ENCODE measurements at places on chromosomes 2 and 18.

- DNase-seq = no peak
Observed at GRCh38 chr2:121803503-121803902, 48.1 kb downstream of the TSN start.

- no peak for DNase-seq
Observed at GRCh38 chr2:220335591-220335915, 708.1 kb downstream of the SLC4A3 start.

- no peak for DNase-seq
Observed at GRCh38 chr2:235698491-235698890, 204.6 kb downstream of the AGAP1 start.

- DNase-seq = no peak
Observed at GRCh38 chr18:78999939-79000338, 20.3 kb downstream of the SALL3 start.

- no peak for DNase-seq
Observed at GRCh38 chr2:123826729-123827271, 198.3 kb upstream of the CNTNAP5 start.

DNA sequence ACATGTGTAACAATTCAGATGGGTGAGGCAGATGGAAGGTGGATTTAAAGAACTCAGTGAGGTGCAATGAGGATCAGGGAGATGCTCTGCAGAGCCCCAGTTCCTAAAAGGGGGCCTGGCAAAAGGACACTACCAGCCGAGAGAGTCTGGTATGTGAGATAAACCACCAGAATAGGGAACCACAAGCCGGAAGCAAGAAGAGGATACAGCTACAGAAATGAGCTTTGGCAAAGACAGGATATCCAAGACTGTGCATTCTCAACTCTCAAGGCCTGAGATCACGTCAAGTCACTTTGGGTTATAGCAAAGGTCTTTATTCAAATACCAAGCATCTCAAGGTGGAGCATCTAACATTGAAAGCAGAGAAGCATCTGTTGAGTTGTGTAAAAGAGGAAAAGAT, 293.5 kb downstream of the ARHGAP15 start:
- DNase-seq = no peak

DNA sequence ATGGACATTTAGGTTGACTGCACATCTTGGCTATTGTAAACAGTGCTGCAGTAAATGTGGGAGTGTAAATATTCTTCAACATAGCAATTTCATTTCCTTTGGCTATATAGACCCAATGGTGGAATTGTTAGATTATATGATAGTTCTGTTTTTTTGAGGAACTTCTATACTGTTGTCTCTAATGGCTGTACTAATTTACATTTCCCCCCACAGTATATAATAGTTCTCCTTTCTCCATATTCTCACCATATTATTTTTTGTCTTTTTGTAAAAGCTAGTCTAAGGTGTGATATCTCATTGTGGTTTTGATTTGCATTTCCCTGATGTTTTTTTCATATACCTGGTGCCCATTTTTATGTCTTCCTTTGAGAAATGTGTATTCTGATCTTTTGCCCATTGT, 13.0 kb downstream of the EIF5B start:
- no peak for DNase-seq

DNA sequence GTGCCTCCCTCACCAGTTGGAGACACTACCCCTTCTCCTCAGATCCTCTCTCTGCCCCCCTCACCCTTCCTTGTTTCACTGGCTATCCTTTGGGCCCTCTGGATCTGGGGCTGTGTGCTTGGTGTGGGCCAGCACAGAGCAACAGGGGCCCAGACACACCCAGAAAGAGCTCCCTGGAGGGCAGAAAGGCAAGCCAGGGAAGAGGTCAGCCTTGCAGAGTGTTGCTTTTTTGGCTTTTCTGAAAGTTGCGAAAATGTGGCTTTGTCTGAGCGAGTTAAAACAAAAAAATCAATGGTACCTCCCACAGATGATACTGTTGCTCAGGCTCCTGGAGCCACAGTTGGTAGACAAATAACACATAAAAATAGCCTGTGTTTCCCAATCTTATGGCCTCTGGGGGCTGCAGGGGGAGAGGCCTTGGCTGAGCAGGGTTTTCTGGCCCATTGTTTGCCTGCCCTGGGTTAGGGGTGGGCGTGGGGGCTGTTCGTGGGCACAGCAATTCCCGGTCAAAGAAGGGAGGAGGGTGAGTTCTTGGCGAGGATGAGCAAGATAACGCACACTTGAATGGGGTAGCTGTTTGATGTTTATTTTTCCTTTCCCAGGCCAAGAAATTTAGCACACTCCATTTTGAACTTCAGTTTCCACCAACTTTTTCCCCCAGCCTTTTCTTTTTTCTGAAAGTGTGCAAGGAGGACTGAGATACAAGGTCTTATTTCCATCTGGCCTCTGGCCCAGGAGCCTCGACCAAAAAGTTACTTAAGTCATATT, 167.0 kb upstream of the HAAO start:
- no peak for DNase-seq

GRCh38 chr2:47201224-47201623, 46.1 kb upstream of the STPG4 start:
- DNase-seq = no peak
